ENCODE measurements at places on chromosomes 13 and 19.

DNA sequence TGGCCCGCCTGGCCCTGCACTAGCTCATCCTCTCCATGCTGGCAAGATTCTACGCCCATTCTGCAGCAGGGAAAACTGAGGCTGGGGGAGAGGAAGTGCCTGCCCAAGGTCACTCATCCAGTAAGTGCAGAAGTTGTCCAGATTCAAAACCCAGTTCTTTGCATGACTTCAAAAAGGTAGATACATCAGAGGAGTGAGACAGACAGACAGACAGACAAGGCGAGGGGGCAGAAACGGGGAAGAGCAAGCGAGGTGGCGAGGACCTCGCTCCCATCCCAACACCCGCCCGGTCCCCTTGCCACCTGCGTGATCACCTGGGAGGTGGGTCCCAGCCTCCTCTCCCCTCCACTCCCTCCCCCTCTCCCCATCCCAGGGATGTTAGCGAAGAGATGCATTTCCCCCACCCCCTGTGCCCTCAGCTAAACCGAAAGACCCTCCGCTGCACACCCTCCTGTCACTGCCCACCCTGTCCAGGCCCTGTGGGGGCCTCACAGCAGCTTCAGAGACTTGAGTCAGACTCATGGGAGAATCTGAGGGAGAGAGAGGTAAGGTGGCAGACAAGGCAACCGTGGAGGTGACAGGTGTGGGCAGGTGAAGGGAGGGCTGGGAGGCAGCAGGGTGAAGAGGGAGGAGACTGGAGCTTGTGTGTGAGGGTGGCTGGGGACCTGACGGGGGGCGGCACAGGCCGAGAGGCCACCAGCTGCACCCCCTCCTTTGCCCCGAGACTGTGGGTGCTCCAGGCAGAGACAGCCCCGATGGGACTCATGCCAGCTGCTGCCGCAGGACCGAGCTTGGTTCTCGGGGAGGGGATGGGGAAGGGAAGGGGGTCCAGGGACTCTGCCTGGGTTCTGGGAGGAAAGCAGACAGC is 18.9 kb downstream of the LRRC4B start:
- DNase-seq = no peak

DNA sequence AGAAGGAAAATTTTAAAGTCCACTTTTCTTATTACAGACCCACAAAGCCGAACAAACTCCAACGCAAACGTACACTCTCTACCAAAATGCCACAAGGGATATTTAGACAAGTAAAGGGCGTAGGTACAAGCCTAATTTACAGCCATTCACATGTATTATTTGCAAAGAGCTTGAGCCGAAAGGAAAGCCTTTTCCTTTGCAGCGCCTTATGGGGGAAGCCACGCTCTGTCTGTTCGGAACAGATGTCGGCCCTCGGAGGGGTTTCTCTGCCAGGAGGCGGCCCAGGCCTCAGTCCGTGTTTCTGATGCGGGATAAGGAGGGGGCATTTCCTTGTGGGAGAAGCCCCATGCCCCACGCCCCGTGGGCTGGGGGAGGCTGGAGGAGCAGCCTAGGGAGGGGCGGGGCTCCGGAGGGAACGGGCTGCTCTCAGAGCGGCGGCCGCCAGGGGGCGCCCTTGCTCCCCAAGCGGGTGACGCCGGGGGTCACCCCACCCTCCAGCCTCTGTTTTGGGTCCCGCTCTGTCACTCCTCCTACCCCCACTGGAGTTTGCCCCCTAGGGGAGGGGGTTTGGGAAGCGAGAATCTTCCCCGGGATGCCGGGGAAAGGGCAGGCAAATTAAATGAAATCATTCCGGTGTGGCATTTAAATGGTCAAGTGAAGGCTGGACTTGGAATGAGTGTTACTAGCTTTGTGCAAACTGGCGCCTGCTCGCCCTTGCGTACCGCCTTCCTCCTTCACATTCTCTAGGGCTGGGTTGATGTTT is 2.9 kb downstream of the HTR2A start:
- DNase-seq = no peak

DNA sequence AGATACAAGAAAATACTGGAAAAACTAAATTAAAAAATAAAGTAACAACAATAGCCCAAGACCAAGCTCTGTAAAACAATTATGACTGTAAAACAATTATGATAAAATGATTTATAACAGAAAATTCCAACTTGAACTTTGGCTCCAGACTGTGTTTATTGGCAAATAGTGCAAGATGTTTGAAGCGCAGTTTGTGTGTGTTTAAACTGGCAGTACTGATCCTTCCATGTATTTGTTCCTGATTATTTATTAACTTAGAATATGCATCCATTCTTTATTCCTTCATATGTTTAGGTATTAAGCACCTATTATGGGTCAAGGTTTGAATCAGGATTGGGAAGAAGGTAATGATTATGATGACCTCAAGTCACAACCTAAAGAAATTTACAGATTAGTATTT is 37.8 kb downstream of the ZNF582 start:
- DNase-seq = no peak

- DNase-seq = no peak
These were observed 11.6 kb downstream of the ZNF578 start for GRCh38 chr19:52464798-52465470.

- DNase-seq = no peak
These were observed 21.5 kb downstream of the NFIC start for GRCh38 chr19:3387645-3388589.

DNA sequence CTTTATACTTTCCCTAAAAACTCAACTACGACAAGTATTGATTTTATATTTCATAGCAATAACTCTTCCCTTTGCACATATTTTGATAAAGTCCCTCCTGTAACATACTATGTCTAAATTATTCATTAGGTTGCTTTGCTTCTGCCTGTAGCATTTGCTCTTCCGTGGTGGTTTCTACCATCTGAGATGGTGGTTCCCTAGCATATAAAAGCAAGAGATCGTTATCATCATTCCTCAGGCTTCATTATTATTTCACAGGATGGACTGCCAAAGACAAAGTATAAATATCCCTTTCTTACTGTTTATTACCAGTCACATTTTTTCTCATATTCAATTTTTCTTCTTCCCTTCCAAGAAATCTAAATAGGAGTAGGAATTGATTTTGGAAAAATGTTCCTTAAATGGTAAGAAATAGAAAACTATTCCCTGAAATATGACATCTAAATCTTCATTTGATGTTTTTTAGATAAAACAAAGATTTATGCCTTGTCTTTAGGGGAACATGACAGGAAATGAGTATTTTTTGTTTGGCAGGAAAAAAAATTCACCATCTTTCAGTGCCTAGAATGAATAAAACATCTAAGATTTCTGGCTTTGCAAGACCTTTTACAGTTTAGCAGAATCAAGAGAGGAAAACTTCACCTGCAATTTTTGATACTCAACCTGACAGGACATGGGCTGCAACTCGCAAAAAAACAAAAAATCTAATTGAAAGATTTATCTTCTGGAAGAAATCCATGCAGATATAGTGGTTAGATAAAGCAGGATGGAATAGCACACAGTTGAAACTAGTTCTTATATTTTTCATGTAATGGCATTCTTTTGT is 340.0 kb downstream of the SPRY2 start:
- DNase-seq = no peak

All from AG09309 (cell line).